ENCODE measurements at places on chromosomes 6 and 20. TPM values are rescaled to one million over a fixed set of nuclear protein-coding genes. Genes with fewer than 3 reads are reported as not detected.

Gene SPTLC3
- polyA plus RNA-seq = 12.5 TPM

Gene EMILIN3
- polyA plus RNA-seq = 2.3 TPM

Gene PCSK2
- 0.46 TPM for polyA plus RNA-seq

Gene GGTLC1
- polyA plus RNA-seq = 2.0 TPM

Gene HRH3
- polyA plus RNA-seq = not detected

Gene PACRG
- polyA plus RNA-seq = 6.7 TPM

Gene TMEM200A
- polyA plus RNA-seq = 2.5 TPM

Gene SDC4
- polyA plus RNA-seq = 188 TPM

Gene ULBP3
- polyA plus RNA-seq = 10.2 TPM

Gene GPR6
- not detected for polyA plus RNA-seq

Gene HCRTR2
- 0.13 TPM for polyA plus RNA-seq

- no peak for DNase-seq
These were observed 36.4 kb upstream of the SLC17A4 start for GRCh38 chr6:25717866-25718740.

DNA sequence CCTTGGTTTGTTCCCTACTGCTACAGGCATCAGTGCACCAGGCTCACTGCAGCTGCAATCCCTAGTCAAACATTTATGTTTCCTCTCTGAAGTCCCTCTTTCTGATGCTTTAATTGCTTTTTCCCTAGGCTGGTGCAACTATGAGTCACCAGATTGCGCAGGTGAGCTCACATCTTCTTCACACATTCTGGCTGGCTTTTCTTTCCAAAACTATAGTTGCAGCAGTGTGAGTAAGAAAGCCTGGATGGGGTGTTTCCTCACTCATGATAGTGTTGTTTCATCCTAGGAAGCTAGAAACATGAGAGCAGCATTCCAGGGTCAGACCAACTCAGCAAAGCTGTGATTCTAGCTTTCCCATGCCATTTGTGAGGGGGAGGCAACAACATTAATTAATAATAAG, 296.4 kb downstream of the PAX1 start:
- no peak for DNase-seq

GRCh38 chr6:33981861-33982260, 164.0 kb downstream of the GRM4 start:
- DNase-seq = no peak

GRCh38 chr6:35483893-35484645, 12.8 kb downstream of the TEAD3 start:
- DNase-seq = no peak

DNA sequence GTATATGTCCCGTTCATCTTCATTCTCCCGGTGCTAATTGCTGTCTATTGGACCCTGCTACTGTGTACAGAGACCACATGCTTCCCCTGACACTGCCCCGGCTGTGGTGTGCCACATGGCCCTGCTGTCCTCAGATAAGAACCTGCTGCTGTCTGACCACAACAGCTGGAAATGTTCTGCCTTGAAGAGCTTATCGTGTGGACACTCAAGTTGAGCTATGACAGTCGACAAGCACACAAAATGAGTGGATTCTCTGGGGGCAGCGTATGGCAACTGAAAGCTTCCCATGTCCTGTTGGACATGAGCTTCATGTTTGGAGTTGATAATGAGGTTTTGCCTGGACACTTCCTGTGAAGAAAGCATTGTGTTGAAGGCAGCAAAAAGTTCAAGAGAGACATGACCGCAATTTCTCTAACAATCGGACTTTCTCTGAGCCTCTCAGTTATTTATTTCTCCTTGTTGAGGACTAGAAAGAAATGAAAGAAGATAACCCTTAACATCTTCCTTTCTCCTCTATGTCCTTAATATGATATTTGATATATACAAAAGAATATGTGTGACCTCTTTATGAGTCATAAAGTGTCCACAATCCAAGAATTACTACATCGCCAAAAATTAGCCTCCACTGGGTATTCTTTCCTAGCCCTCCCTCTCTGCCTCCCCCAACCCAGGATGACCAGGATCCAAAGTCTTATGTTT, 187.1 kb upstream of the TCF21 start:
- DNase-seq = no peak

DNA sequence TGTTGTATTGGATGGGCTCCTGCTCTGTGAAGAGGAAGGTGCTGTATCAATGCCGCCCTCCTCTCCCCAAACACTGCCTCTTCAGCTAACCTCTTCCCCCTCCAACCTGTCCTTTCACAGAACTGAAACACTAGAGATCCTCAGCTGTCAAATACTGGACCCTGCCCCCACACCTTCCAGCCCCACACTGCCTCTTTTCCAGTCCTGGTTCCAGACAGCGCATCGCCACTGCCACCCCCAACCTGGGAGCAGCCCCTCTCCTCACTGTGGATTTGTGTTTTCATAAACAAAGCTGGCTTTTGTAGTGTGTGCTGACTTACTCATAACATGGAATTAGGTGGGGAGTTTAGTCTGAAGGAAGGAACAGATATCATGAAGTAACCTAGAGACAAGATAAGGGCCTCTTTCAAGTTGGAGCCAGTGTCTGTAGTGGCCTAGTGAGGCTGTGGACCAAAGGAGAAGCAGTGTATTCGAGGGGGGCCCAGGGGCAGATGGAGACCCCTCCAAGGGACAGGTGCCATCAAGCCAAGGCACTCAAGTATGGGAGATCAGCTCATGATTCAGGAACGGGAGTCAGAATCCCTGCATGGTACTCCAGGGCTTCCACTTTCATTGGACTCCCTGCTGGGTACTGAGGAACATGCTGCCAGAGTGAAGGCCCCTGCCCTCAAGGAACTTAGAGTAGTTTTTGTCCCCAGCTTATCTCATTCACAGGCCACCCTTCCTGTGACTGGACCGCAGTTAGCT, 2.1 kb downstream of the SCUBE3 start:
- no peak for DNase-seq

GRCh38 chr6:95576218-95576997, 927 bp upstream of the MANEA start:
- DNase-seq = peak; percentile 46

DNA sequence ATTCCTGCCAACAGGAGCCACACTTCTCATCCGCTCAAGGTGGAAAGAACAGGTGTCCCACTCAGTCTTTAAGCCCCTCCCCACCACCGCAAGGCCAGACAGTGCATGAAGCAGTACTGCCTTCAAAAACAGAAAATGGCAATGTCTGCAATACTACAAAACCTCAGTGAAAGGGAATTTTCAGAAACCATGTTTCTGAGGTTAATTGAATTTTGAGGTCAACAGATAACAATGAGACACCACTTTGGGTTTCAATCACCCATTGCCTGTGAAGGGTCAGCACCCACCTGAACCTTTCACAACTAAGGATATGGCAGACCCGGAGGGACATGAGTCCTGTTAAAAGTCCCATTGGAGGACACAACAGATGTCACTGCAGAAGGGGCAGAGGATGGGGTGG, 13.0 kb downstream of the ZC3H12D start:
- no peak for DNase-seq

DNA sequence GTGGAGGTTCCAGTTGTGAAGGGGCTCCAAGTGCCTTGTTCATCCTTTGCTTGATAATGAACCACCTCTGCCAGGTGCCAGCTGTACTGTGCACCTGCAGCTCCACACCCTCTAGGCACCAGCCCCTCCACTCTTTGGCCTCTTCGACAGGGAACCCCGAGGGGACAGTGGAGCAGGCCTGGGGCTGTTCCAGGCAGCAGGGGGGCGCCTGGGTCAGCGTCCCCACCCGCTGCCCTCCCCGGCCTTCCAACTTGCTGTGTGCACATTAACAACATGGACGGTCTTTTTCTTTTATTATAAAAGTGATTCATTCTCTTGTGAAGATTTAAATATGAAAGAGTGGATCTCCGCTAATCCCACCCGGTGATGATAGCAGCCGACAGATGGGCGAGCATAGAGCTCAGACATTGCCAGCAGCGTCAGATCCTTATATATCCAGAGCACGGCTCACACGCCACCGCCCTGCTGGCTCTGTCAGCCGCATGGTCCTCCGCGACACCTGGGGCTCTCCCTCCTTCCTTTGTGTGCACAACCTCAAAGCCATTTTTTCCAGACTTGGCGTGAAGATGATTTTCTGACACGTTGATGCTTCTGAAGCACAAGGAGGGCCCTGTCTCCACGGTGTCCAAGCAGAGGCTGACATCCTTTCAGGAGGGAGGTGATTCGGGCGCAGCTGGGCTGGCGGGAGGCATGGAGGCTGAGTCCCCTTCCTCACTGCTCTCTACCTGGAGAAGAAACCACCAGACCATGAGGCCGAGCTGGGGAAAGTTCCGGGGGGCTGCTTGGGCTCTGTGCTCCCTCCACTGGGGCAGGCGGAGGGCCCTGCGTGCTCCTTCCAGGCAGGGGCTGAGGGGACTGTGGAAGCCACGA, 22.2 kb upstream of the MRGBP start:
- DNase-seq = no peak

- DNase-seq = no peak
These were observed 614.5 kb downstream of the PKHD1 start for GRCh38 chr6:51472745-51473487.

DNA sequence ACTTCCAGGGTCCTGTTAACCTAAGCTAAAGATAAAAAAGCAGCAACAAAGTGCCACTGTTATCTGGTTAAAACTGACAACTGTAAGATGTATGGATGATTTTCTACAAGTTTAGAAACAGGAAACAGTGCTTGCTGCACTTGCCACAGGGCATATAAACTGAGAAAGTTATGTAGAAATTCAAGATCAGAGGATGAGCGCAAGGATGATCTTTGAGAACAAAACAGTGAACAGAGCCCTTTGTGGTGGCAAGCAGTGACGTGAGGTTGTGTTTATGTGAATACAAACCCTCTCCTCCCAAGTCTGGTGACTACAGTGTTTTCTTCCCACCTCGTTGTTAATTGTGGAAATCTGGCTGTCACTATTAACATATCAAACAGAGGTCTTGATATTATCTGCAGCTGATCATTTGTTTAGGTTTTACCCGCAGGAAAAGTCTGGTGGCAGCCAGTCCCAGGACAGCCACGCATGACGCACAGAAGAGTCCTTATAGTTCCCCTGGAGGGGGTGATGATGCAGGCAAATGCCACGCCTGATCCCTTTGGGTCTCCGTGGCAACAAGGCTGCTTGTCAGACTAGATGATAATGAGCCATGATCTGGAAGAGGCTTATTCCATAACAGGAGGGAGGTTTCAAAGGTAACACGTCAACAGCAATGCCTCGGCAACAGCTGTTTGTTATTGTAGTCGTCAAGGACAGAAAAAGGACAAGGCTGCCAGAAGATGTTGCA, 43.1 kb upstream of the TNFAIP3 start:
- peak; percentile 57 for DNase-seq

GRCh38 chr20:36070451-36070850, 84.1 kb upstream of the EPB41L1 start:
- no peak for DNase-seq

DNA sequence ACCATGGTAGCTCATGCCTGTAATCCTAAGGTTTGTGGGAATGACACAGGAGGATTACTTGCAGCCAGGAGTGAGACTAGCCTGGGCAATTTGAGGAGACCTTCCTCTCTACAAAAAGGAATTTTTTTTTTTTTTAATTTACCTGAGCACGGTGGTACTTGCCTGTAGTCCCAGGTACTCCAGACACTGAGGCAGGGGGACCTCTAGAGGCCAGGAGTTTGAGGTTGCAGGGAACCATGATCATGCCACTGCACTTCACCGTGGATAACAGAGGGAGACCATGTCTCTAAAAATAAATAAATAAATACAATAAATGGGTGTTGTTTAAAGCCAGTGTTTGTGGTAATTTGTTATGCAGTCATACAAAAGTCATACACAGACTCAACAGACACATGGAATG, 2.4 kb upstream of the HLA-F start:
- DNase-seq = no peak

DNA sequence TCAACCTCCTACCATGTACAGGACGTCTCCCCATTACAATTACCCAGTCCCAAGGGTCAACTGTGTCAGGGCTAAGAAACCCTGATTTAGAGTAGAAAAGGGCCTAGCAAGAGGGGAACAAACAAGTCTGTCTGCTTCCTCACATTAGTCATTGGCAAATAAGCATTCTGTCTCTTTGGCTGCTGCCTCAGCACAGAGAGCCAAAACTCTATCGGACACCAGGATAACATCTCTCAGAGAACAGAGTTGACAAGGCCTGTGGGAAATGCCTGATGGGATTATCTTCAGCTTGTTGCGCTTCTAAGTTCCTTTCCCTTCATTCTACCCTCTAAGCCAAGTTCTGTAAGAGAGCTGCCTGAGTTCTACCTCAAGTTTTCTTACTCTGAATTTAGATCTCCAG, 19.0 kb upstream of the VSX1 start:
- no peak for DNase-seq

DNA sequence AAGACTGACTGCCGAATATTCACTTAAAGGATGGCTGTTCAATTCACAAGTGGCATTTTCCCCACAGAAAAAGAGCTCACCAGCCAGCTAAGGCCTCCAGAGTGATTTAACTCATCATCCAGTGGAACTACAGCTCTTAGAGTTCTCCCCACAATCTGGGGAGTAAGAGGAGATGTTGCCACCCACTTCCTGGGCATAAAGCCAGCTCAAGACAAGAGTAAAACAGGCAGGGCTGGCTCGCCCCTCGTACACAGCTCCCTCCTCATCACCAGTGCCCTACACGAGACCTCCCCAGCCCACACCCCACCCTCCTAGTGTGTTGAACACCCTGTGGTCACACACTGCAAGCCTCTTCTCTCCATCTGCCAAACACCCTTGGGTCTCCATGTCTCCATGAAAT, 47.2 kb upstream of the IPCEF1 start:
- no peak for DNase-seq

GRCh38 chr6:29728173-29728874, 5.1 kb downstream of the HLA-F start:
- no peak for DNase-seq

DNA sequence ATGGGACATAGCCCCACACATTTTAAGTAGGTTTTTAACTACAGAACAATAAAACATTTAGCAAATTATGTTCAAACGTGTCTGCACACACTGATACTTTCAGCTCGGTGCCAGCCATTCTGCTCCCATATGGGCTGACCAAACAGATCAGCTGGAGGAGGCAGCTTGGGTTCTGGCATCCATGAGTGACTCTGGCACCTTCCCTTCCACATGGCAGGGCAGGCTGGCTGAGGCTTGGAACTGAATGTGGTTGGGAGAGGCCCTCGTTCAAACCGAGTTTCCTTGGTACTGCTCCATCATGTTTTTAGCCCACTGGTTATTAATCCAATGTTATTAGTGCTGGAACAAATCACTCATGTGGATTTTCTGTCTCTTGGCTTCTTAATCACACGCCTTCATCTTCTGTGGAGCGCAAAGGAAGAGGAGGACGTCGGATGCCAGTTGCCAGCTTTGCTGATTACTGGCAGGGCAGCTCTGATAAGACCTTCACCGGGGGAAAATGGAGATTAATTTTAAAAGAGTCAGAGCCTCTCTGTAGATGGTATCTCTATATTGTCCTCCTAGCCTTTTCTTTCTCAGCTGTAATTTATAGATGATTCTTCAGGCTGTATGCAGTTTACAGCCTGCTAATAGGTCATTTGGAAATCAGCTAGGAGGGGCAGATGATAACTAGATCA, 93.1 kb upstream of the TIAM2 start:
- DNase-seq = no peak

GRCh38 chr6:3714111-3714510, 37.4 kb downstream of the PXDC1 start:
- DNase-seq = no peak

- no peak for DNase-seq
These were observed 1.4 kb downstream of the CTSZ start for GRCh38 chr20:59005523-59006166.

Measured in right lung (tissue), 10 donors.